ENCODE measurements at places on chromosomes 7 and 10.

DNA sequence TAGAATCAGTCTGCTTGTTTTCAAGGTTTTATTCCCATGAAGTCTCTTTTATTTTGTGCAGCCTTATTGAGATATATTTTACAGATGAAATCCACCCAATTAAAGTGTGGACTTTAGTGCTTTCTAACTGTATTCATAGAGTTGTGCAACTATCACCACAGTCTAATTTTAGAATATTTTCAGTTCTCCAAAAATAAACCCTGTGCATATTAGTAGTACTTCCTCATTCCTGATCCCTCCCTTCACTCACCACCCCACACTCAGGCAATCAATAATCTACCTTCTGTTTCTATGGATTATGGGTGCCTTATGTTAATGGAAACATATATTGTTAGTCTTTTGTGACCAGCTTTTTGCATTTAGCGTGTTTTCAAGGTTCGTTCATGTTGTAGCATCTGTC lies 185.7 kb upstream of the TMEM72 start:
- DNase-seq: no peak

- DNase-seq: no peak
Measured at GRCh38 chr7:94182066-94182465, 177.9 kb upstream of the BET1 start.

DNA sequence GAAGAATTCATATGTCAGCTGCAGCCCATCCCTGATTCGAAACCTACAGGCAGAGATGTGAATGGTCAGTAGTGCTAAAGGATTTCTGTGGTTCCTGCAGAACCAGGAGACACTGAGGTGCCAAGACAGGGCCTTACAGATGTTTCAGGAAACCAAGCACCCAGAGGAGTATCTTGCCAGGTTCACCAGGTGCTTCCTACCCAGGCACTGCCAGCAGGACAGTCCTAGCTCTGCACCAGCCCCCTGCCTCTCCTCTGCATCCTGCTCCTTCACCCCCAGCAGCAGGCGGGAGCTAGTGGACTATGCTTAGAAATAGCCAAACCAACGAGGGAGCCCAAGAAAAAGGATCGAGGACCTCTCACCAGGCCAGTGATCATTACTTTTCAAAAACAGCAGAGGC lies 4.2 kb upstream of the IKZF1 start:
- no peak for DNase-seq

- DNase-seq: no peak
Measured at GRCh38 chr7:3911685-3912084, 610.6 kb downstream of the SDK1 start.

DNA sequence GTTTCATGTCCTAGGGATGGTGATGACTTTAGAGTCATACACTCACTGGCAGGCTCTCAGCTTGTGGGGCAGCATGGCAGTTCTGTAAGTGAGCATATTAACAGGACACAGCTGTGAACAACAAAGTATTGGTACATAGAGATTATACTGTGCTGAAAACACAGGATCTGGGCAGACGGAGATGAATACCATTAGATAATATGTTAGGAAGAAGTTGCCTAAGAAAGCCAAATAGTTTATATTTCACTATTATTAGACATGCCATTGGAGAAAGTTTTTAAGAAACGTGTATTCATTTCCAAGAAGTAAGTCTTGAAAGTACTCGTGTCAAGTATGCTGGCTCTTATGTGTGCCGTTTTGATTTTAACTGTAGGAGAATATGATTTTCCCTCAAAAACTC lies 274.5 kb downstream of the INHBA start:
- no peak for DNase-seq

GRCh38 chr7:95312561-95312960 lies 11.8 kb downstream of the PON1 start:
- DNase-seq: no peak

DNA sequence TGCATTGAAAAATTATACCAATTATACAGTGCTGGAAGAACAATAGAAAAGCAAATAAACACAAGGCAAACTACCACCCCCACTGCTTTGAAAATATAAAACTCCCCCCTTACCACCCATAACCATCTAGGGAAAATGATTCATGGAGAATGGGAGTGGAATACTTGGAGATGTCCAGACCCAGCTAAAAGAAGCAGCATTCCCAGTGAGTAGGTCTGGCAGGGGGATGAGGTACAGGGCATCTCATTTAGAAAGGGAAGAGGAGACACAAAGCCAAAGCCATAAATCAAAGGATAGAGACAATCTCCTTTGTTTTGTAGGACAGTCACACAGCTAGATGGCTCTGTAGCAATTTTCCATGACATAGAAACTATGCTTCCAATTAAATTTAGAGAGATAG lies 36.0 kb upstream of the DGKI start:
- DNase-seq: no peak

GRCh38 chr10:118820326-118821116 lies 65.8 kb upstream of the CACUL1 start:
- no peak for DNase-seq

DNA sequence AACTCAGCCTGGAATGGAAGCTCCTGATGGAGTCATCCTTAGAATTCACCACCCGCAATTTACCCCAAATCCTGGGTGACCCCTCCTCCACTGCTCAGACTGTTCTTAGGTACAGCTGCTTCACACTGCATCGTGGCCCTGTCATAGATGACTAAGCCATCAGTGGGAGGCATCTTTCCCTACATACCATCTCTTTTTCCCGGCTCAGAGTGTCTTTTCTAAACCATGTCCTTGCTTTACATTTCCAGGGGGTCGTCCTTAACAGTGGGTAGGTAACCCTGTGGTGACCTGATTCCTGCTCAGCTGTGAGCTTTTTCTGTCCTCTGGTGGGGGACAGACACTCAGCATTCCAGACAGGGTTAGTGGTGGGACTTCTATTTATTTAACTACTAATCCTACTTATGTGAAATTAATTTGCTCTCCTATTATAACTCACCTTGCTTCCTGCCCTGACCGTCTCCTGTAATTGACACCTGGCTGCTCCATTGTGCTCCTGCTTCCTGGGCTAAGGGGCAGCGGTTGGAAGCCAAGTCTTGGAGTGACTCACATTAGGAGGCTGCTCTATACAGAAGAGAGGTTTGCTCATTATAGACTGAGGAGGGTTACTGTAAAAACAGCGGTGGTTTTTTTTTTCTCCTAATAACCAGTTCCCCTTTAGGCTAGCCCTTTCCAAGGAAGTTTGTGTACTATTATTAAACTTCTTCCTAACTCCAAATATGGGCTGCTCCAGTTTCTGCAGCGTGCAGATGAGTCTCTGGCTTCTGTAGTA lies 40.6 kb downstream of the PYROXD2 start:
- DNase-seq: no peak

DNA sequence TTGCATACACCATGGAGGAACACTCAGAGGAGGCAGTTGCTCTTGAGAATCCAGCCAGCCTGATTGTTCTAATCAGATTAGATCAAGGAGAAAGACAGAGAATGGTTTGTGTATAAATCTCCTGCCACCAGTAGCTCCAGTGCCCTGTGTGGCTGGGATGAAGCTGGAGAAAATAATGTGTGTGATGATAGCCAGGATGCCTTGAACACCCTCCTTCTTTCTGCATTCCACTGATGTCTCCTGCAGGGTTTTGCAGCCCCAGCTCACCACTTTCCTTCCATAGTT lies 614.7 kb upstream of the FOXK1 start:
- DNase-seq: no peak

DNA sequence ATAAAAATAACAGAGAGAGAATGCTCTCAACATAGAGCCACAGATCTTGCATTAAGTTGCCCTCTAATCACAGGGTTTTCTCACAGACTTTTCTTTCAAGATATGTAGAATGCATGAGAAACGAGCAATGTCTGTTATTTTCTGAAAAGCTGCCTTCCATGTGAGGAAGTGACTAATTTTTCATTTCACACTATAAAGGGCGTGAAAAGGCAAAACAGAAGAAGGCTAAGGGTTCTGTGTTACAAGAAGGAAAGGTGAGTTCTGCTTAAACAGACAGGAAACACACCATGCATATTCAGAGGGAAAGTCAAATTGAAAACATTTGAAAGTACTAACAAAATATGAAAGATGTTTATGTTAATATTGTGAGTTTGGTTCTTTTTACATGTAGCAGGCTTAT lies 189.2 kb downstream of the SEMA3D start:
- DNase-seq: no peak

DNA sequence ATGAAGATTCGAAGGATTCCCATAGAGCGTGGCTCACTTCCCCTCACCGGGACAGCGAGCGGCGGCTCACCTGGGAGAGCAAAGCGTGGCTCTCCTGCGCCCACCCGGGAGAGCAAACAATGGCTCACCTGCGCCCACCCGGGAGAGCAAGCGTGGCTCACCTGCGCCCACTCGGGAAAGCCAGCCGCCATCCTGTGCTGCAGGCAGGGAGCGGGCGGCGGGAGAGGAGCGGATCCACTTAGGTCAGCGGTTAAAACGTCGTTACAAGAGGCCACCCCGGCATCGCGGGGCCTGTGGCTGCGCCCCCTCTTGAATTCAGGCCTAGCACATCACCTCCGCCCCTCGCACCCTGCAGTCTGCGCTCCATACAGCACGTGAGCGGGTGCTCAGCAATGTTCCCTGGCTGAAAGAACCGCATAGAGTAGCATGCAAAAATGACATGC lies 461 bp upstream of the FIGNL1 start:
- DNase-seq: no peak

- no peak for DNase-seq
Measured at GRCh38 chr7:94276027-94276426, 118.7 kb upstream of the COL1A2 start.

DNA sequence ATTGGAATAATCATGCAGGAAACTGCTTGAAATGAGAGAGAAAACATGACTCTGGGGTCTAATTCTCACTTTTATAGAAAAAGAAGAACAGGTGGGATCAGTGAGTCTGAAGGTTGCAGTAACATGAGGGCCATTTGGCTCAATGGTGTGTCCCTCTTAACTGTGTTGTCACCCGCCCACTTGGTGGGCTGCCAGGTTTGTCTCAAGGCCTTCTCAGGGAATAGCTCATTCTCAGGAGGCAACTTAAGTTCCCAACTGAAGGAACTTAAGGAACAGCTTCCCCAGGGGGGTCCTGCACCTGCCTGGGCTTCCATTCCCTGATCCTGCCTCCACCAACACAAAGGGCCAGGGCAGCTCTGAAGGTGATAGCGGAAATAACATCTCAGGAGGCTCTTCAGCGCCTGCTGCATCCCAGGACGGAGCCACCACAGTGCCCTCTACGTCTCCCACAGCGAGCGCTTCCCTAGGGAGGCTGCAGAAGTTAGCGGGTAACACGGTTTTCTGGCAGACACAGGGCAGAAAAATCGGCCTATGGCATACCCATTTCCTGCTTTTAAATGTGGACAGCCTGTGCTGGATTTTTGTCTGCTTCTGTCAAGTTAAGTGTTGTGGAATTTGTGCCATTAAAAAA lies 88.8 kb downstream of the ZRANB1 start:
- DNase-seq: no peak

- DNase-seq: no peak
Measured at GRCh38 chr7:24576171-24577025, 3.1 kb downstream of the PALS2 start.

DNA sequence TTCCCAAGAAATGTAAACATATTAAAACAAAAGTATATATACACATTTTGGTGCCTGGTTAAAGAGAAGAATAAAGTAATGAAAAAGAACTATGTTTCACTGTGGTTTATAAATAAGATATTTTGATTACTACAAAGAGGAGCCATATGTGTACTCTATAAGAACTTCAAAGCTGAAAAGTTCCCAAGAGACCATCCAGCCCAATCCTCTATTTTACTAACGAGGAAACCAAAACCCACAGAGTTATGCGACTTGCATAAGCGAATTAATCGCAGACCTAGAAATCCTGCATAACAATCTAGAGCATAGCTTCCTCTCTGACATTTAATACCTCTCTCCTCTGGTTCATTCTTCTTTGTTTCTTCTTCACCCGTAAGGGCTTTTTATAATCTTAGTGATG lies 937.1 kb downstream of the CNTNAP2 start:
- DNase-seq: no peak

- DNase-seq: no peak
Measured at GRCh38 chr10:130809761-130810515, 501.6 kb downstream of the TCERG1L start.

- DNase-seq: no peak
Measured at GRCh38 chr10:34764472-34764946, 50.6 kb downstream of the PARD3 start.

DNA sequence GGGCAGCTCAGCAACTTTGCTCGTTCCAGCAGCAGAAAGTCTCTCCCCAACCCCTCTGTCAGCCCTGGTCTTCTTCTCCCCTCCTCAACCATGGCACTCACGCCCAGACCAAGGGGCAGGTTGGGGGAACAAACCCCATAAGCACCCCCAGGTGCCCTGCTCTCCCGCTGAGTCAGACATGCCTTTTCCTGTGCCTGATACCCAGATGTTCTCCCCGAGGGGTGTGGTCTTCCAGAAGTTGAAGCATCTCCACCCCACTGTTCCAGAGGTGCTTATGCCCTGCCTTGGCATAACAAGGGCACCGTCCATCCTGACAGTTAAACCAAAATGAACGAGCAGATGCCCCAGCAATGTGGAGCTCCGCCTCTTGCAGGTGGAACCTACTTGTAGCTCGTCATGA lies 67.1 kb downstream of the C10orf143 start:
- no peak for DNase-seq

DNA sequence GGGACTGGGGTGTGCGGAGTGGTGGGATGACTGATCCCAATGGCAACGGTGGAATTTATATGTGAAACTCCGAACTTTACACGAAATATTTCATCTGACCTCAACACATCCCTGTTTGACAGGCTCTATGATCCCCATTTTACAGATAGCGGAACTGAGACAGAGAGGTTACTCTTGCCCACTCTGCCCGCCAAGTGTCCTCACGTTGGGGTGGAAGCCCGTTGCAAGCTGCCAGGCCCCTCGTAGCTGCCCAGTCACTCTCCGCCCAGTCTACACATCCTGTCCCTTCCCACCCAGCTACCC lies 397 bp upstream of the NFE2L3 start:
- DNase-seq: no peak

GRCh38 chr10:68367121-68367520 lies 34.4 kb upstream of the PBLD start:
- no peak for DNase-seq

GRCh38 chr10:123323884-123324283 lies 169.7 kb downstream of the BUB3 start:
- DNase-seq: no peak

DNA sequence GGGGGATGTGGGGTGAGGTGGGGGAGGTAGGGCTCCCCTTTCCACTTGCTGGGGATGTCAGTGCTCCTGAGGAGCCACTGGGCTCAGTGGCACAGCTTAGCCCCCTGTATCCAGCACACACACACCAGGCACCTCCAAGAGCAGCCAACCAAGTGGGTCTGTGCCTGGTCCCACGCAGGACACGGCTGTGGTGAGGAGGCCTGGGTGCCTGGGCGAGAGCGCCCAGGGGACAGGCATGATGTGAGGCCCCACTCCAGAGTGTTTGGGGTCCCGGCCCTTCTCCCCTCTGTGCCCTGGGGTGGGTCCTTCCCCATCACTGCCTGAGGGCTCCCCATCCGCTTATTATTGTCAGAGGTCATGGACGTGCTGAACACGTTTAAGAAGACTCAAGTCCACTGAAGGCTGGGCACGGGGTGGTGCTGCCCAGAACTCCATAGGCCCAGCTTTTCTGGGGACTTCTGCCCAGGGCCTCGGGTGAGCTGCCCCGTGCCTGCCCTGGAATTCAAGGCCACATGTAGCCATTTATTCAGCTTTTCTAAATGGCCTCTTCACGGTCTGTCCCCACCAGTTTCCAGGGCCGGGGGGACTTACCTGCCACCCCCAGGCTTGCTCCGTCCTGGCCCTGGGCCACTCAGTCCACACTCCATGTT lies 119.8 kb downstream of the GRK5 start:
- DNase-seq: no peak
